ENCODE measurements at places on chromosomes 12 and 14. TPM values are rescaled to one million over a fixed set of nuclear protein-coding genes. Genes with fewer than 3 reads are reported as not detected.

Gene ATL1
- total RNA-seq = 5.9 TPM

Gene FAM90A1
- 0.11 TPM for total RNA-seq

Gene RNU4-1
- not detected for total RNA-seq

Gene C1QL4
- 5.8 TPM for total RNA-seq

Gene ST8SIA1
- 0.09 TPM for total RNA-seq

Gene IL22
- not detected for total RNA-seq

Data from A549 treated with dexamethasone at 1 μM for 4 hours (cell line).